T-helper 17 cell (primary cell): ENCODE measurements at places on chromosomes 3 and 15.

GRCh38 chr3:130963878-130964277 is 62.7 kb downstream of the ASTE1 start:
- no peak for DNase-seq

DNA sequence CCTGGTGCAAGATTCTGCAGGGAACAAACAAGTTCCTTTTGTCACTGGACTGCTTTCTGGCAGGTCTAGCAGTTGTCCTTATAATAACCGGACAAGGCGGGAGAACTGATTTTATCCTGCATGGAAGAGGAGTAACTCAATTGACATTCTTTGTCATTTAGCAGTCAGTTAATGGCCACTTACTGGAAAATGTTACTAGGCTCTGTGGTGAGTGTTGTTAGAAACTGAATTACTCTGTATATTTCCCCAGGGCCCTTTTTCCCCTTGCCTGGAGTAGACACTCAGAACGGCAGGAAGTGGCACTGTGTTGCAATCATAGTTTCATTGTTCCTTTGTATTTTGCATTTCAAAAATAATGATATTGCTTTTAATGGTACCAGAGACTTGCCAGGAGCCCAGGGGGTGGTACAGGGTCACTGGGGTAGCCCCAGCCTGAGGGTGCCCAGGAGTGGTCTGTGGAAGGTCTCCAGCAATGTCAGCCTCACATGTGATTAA is 318.6 kb upstream of the LRRFIP2 start:
- DNase-seq, result no peak

DNA sequence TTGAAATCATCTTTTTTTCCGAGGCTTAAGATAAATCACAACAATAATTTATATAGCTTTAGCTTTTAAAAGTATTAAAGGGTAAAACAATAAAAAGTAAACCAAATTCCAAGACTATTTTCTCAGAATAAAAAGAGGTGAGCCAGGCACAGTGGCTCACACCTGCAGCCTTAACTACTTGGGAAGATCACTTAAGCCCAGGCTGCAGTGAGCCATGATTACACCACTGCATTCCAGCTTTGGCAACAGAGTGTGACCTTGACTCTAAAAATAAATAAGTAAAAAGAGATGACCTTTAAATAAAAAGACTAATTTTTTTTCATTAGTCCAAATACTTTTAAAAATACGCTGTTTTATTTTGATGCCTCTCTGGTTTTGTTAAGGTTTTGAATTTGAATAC is 54.4 kb downstream of the C3orf80 start:
- DNase-seq, result no peak

- no peak for DNase-seq
Observed at GRCh38 chr3:75218577-75218976, 445.6 kb upstream of the FRG2C start.

DNA sequence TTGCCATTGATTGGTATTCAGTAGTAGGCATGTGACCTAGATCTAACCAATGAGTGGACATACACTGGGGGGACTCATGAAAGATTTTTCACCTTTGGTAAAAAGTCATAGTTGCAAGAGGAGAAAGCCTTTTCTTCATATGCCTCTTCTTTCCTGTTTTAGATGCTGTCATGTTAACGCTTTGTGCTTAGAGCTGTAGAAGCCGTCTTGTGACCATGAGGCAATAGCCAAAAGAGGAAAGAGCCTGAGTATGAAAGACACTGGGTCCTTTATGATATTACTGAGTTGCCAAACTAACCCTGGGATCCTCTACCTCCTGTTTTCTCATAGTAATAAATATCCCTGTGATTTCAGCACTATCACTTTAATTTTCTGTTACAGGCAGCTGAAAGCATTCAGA is 396.0 kb downstream of the FHIT start:
- DNase-seq, result no peak

- no peak for DNase-seq
Observed at GRCh38 chr15:88440021-88440420, 27.2 kb downstream of the MRPL46 start.

GRCh38 chr3:129611812-129612533 is 5.5 kb upstream of the PLXND1 start:
- DNase-seq, result no peak

- no peak for DNase-seq
Observed at GRCh38 chr3:152151216-152151876, 117.4 kb upstream of the MBNL1 start.
